Astrocyte of the spinal cord (primary cell): ENCODE measurements at places on chromosomes 3 and 15.
A peak's percentile ranks its signal among the peaks of the same experiment; 100 is the strongest.

DNA sequence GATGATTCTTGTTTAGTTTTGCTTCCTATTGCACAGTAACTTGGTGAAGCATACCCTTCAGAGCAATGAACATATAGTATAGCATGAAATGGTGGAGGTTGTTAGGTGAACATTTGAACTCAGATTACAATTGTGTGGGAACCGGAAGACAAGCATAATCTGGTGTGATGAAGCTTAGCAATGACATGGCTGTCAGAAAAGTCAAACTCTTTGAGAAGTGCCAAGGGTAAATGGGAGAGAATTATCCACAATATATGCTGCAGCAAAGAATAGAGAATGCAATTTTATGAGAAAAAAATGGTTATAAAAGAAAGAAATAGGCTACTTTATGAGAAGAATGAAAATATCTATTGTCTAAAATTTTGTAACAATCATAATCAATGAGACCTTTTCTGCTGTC lies 1536.7 kb downstream of the SI start:
- DNase-seq: no peak

- DNase-seq: peak; percentile 87
Measured at GRCh38 chr3:138389841-138390581, 41.6 kb downstream of the MRAS start.

DNA sequence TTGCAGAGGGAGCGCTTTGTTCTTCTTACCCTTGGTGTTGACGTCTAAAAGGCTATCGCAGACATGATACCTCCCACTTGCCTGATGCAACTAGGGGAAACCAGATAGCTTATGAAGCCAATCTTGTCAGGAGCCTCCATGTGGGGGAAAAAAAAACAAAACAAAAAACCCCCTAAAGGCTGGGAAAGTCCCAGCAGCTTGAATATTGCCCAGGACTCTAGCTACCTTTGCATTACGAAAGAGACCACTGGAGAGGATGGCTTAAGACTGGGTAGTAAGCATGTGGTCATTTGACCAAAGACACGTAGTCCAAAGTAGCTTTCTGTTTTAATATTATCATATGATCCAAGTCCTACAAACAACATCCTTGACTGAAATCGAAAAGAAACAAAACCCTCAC lies 120.7 kb upstream of the WNT5A start:
- DNase-seq: no peak

GRCh38 chr3:45966371-45966791 lies 23.1 kb downstream of the CXCR6 start:
- no peak for DNase-seq

DNA sequence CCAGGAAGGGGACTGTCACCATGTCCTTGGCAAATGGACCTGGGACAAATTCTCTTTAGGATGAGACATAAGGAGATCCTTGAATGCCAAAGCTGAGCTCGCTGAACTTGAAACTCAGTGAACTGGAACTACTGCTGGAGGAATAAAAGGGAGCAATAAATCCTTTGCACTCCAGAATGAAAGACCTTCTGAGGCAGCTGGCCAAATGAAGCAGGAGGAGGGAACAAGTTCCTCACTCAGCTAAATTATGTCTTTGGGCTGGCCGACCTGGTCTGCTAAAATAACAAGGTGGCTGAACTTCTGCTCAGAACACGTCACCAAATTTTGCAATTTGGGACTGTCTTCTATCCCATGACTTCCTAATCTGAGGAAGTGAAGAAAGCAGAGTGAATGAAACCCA lies 314.7 kb downstream of the LPP start:
- DNase-seq: peak; percentile 76

DNA sequence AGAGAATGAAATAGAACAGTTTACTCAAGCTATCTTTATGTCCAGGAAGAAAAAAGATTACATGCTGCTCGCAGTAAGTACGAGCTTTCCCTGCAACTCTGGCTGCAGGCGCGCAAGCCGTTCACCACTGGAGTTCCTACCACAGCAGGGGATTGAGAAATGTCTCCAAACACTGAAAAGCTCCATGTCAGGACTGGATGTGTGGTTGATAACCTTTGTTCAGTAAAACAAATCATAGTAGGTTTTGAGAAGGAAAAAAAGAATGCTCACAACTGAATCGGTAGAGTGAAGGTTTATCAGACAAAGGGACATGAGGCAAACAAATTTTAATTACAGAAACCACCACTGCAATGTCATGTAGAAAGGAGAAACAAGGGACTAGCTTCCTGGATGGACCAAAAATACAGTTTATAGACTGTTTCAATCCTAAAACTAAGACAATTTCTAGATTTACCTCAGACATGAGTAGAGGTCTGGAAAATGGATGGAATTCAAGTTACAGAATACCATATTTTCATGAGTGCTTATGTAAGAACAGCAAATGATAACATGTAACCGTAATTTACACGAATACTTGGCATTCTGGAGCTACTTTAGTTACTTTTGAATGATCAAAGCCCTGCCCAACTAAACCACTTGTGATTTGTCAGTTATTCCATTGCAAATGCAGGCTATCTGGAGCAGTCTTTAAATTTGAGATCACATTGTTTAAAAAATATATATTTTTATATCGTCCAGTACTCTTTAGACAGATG lies 471.1 kb downstream of the SHQ1 start:
- peak; percentile 41 for DNase-seq

GRCh38 chr3:115218859-115219258 lies 71.8 kb upstream of the ZBTB20 start:
- DNase-seq: no peak

- no peak for DNase-seq
Measured at GRCh38 chr3:198079771-198080520, 119.9 kb downstream of the LMLN start.

- no peak for DNase-seq
Measured at GRCh38 chr3:133717424-133717823, 28.8 kb upstream of the TF start.

GRCh38 chr3:481680-482079 lies 285.1 kb downstream of the CHL1 start:
- no peak for DNase-seq

- no peak for DNase-seq
Measured at GRCh38 chr3:144497452-144497851, 525.8 kb downstream of the DIPK2A start.

DNA sequence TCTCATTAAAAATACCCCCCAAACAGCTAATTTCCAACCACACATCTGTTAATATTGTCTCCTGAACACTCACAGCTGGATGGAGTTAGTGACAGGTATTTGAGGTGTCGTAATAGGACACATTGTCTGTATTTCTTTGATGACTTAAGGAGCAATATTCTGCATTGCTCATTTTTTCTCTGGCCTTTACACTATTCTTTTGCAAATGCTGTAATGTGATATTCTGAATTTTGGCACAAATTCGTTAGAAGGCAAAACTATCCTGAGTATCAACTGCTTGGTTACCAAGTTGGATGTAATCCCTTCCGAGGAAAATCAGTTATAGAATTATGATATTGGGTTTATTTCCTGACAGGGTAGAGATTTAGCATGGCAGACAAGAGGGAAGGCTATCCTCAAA lies 1030.2 kb downstream of the MCTP2 start:
- DNase-seq: no peak

GRCh38 chr3:197205675-197206074 lies 92.7 kb downstream of the DLG1 start:
- DNase-seq: no peak

- no peak for DNase-seq
Measured at GRCh38 chr15:25088261-25088790, 133.5 kb downstream of the SNRPN start.

DNA sequence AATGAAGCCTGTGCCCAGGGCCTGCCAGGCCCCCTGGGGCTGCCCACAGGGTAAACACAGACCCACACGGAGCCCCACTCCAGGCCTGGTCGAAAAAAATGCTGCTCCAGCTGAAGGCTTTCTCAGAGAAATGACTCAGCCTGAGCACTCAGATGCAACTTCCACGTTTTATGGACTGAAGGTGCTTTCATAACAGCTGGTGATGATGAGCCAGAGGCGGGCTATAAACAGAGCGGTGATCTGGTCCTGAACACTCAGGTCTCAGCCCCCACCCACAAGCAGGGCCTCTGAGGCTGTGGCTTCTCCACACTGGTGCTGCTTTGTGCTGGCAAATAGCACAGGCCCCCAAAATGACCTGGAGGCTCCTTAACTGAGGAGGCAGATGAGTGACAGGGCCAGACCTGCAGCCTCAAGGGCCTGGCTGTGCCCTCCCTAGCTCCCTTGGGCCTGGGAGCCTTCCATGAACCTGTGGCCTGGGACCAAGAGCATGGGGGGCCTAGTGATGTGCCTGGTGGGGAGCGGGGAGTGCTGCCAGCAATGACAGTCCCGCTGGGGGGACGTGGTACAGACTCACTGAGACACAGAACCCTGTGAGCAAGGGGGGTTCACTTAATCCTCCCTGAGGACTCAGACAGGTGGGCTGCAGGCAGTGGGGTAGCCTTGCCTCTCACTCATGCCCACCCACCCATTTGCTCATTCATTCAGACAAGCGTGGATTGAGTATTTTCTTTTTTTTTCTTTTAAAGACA lies 23.0 kb upstream of the FURIN start:
- DNase-seq: peak; percentile 86

DNA sequence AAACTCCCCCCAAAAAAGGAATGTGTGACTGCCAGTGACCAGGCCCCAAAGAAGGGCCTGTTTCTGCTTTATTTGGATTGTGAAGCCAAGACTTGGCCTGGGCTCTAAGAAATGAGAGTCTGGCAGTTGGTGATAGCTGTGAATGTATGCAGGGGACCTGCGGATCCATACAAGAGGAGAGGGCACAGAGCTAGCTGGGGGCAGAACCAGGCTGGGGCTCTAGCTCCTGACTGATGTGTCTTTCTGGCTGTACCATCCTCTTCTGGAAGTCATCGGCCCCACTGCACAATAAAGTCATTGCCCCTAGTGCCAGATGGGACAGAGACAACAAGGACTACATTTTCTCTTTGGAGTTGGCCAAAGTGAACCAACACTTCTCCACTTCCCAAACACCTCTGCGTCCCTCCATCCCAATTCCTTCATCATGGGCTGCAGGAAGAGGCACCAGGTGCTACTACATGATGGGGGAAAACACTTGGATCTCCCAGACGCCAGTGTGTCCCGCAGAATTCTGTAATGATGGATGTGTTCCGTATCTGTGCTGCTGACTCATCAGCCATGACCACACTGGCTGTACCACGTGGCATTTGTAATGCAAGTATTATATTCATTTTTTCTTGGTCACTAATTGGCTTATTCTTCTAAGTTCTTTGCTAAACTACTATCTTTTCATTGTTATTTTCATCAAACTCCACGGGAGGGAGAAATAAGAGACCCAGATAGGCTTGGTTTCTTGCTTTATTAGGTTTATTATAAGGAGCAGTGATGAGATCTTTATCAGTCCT lies 1.7 kb upstream of the PLA2G4F start:
- DNase-seq: peak; percentile 74
